Right cardiac atrium (tissue), 5 donors: ENCODE measurements at places on chromosomes 7 and 10. TPM values are rescaled to one million over a fixed set of nuclear protein-coding genes. Genes with fewer than 3 reads are reported as not detected.

The CPED1 gene
- total RNA-seq = 31.1 TPM

The DENND10 gene
- 19.3 TPM for total RNA-seq

The SFTPA1 gene
- total RNA-seq = not detected

The SP8 gene
- total RNA-seq = not detected

The CTAGE4 gene
- 0.28 TPM for total RNA-seq

The MSMB gene
- not detected for total RNA-seq

The CUX1 gene
- 146 TPM for total RNA-seq
